ENCODE measurements at places on chromosomes 7 and 10. TPM values are rescaled to one million over a fixed set of nuclear protein-coding genes. Genes with fewer than 3 reads are reported as not detected.

Gene PLXNA4
- total RNA-seq = 0.51 TPM

Gene TAS2R41
- not detected for total RNA-seq

Gene NEURL1
- total RNA-seq = 0.51 TPM

Gene APBB1IP
- 0.49 TPM for total RNA-seq

Gene MAGI2
- total RNA-seq = 0.81 TPM

Gene ATOH7
- 0.16 TPM for total RNA-seq

Gene LRIT1
- not detected for total RNA-seq

Gene ADAM22
- total RNA-seq = 7.3 TPM

Gene CYP26C1
- 0.63 TPM for total RNA-seq

Gene OR6B1
- not detected for total RNA-seq

Gene SFRP5
- 3.0 TPM for total RNA-seq

Gene DRGX
- total RNA-seq = not detected

Gene TMEM196
- total RNA-seq = 0.13 TPM

Gene LIPK
- not detected for total RNA-seq

Gene FRMD4A
- 41.1 TPM for total RNA-seq

All from mesangial cell (primary cell).